ENCODE measurements at places on chromosomes 5 and 9.

GRCh38 chr9:224026-224425, 9.4 kb downstream of the DOCK8 start:
- no peak for DNase-seq

- DNase-seq: no peak
Observed at GRCh38 chr5:32760091-32760509, 49.0 kb downstream of the NPR3 start.

GRCh38 chr5:149681252-149681651, 48.9 kb upstream of the PPARGC1B start:
- DNase-seq: no peak

DNA sequence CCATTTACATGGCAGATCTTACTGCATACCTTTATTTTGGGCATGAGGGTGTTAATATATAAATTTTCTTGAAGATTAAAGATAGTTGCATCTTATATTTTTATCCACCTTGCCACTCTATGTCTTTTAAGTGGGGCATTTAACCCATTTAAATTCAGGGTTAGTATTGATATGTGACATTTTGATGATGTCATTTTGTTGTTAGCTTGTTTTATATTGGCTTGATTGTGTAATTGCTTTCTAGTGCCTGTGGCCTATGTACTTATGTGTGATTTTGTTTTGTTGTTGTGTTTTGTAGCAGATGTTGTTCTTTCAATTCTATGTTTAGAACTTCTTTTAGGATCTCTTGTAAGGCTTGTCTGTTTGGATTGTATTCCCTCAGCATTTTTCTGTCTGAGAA, 939.9 kb upstream of the CDH9 start:
- no peak for DNase-seq

GRCh38 chr9:123336449-123336848, 19.5 kb upstream of the CRB2 start:
- DNase-seq: no peak

- no peak for DNase-seq
Observed at GRCh38 chr5:196350-196749, 5.1 kb downstream of the LRRC14B start.

DNA sequence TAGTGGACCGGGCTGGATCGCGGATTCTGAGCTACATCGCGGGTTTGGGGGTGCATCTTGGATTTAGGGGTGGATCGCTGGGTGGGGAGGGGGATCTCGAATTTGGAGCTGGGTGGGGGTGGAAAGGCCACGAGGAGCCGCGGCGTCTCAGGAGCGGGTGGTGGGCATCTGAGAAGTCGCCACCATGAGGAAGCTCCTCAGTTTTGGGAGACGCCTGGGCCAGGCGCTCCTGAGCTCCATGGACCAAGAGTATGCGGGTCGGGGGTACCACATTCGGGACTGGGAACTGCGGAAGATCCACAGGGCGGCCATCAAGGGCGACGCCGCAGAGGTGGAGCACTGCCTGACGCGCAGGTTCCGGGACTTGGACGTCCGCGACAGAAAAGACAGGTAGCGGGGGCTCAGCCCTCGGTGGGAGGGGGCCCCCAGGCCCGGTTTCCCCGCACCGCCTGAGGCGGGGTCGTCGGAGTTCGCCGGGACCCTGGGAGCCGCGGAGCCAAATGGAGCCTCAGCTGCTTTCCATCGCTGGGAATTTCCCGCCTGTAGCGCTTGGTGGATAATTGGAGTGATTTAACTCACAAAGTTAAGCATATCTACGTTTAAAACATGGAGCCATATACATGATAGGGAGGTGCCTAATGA, 376 bp downstream of the ANKRD18B start:
- DNase-seq: no peak

DNA sequence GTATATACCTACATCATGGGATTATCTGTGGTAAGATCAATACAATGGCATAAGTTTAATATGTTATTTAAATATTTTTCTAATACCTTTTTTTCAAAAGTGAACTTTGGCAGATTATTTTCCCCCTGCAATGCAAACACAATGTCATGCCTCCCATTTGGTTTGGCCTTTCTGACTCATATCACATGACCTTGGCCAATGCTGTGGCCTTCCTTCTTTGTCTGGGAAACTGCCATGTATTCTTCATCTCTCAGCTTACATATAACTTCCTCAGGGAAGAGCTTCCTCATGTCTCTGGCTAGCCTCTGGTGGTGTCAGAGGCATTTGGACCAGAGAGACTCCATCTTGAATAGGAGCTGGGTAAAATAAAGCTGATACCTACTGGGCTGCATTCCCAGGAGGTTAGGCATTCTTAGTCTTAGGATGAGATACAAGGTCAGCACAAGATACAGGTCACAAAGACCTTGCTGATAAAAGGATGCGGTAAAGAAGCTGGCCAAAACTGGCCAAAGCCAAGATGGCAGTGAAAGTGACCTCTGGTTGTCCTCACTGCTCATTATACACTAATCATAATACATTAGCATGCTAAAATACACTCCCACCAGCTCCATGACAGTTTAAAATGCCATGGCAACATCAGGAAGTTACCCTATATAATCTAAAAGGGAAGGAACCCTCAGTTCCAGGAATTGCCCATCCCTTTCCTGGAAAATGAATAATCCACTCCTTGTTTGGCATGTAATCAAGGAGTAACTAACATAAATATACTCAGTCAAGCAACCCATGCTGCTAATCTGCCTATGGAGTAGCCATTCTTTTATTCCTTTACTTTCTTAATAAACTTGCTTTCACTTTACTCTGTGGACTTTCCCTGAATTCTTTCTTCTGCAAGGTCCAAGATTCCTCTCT, 76.0 kb downstream of the C9orf153 start:
- no peak for DNase-seq

DNA sequence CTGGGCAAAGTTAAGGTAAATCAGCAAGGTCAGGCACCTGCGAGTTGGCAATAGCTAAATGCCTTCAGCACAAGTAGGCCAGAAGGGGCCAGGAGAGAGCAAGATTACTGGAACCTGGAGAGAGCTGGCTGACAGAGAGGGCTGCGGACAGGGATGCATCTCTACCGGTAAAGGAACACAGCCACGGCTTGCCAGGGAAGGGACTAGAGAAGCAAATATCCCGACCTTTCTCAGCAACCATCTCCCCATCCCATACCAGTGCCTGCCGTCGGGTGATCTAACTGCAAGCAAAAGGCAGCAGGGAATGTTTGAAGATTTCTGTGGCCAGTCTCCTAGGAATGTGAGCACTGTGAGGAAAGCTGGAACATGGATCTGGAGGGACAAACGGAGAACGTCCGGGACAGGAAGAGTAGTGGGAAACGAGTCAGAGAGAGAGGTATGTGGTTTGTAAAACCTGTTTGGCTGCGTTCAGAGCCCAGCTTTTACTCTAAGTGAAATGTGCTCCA, 15.9 kb upstream of the ABLIM3 start:
- no peak for DNase-seq

DNA sequence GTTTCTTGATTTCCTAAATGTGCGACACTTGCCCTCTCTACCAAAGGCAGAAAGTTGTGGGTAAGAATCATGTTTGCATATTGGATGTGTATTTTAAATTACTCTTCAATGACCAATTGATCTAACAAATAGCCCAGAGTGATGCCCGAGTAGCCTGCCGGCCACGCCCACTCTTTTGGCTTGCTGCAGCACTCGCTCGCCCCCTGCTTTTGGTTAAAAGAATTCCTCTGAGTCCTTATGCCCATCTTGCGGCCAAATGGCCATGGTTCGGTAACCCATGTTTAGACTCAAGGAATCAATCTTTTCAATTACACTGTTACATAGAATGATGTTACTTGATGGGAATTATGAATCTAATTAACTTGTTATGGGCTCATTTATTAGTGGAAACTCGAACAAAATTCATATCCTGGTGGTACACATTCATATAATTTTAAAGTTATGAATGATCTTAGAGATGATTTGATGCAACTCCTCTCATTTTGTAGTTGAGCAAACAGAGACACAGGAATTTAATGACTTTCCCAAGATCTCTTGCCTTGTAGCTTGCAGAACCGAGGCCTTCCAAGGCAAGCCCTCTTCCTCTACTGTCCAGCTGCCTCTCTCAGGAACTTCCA, 36.5 kb downstream of the PPIC start:
- DNase-seq: peak; percentile 2

- DNase-seq: no peak
Observed at GRCh38 chr5:171968531-171968930, 37.9 kb downstream of the FBXW11 start.

DNA sequence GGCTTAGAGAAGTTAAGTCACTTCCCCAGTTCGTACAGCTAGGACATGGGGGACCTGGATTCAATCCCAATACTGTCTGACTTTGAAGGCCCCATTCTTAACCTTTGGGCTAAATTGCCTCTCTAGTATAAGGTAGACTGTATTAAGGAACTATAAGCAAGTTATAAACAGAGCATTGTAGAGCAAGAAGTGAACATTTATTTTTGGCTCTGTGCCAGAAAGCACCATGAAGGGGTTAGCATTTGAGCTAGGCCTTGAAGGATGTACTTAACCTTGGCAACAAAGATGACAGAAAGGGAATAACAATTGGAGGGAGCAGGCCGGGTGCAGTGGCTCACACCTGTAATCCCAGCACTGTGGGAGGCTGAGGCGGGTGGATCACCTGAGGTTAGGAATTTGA, 32.8 kb downstream of the GALNT10 start:
- no peak for DNase-seq

DNA sequence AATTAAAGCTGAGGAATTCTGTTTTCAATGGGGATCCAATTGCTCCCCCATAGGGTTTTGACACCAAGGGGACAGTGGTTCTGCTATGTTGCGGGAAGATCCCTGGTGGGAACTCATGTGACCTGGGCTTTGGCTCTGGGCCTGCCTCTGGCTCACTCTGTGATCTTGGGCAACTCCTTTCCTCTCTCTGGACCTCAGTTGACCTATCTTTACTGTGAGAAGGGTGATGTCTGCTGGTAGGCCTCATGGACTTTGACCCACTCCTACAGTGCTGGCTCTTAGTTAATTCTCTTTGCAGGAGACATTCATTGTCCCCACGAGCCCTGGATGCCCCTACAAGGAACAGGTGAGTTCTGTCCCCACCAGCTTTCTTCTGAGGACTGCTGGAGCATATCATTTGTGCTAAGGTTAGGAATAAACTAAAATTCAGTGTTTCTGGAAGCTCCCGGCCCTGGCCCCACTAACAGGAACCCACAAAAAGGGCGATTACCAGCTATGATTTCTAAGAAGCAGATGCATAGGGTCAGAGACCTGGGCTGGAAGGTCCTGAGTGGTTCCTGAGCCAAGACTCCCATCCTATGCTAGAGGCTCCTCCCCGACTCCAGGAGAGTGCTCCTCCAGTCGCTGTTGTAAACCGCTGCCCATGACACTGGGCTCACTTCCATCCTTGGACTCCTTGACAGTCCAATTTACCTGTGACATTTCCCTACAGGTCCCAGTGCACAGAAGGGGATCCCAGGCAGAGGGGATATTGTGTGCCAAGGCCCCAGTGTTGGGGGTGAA, 218.3 kb downstream of the PAX5 start:
- no peak for DNase-seq

GRCh38 chr5:107430071-107430625, 240.6 kb downstream of the EFNA5 start:
- DNase-seq: no peak

- DNase-seq: no peak
Observed at GRCh38 chr5:134464988-134465815, 53.5 kb upstream of the CDKN2AIPNL start.

DNA sequence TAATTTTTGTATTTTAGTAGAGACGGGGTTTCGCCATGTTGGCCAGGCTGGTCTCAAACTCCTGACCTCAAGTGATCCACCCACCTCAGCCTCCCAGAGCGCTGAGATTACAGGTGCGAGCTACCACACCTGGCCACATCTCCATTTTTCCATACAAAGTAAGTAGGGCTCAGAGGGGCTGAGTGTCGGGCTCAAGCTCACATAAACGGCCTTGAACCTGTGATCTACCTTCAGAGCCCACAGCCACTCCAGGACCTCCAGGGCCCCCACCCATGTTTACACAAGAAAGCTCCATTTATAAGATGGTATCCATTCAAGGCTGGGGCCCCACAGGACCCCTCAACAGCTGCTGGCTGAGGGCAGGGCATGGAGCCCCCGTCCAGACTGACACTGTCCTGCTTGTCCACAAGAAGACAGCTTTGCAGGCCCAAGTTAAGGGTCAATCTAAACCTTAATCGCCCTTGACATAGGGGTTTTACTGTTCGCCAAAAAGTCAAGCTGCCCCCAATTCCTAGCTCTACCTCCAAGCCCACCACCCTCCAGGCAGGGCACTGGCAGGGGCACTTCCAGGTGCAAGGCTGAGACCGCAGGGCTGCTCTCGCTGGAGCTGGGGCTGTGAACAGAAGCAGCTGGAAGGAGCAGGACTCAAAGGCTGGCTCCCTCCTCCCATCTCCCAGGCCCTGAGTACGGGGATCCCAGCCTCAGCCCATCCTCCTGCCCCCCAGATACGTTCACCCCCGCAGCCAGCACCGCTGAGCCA, 18.9 kb downstream of the FAM78A start:
- DNase-seq: no peak

DNA sequence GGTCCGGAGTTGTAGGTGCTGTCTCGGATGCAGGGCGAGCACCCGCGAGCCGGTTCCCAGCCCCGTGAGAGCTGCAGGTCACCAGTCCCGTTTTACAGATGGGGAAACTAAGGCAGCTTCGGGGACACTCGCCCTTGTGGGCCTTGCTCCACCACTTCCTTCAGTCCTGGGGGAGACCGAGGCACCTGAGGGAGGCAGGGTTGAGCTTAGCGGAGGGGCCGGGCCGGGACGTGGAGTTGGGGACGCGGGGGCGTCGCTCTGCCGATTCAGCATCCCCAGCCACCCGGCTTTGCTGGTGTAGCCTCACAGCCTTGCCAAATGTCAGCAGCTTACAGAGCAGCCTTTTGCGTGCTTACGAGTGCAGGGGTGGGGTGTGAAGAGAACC, 530 bp downstream of the BBLN start:
- DNase-seq: peak; percentile 27

DNA sequence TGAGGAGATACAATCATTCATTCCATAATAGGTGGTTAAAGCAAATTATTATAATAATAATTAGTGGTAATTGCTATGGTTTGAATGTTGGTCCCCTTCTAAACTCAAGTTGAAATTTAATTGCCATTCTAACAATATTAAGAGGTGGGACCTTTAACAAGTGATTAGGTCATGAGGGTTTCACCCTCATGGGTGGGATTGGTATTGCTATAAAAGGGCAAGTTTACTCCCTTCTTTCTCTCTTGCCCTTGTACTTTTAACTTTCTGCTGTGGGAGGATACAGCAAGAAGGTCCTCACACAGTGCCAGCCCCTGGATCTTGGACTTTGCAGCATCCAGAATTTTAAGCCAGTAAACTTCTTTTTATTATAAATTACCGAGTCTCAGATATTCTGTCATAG, 101.9 kb upstream of the PARP8 start:
- no peak for DNase-seq

DNA sequence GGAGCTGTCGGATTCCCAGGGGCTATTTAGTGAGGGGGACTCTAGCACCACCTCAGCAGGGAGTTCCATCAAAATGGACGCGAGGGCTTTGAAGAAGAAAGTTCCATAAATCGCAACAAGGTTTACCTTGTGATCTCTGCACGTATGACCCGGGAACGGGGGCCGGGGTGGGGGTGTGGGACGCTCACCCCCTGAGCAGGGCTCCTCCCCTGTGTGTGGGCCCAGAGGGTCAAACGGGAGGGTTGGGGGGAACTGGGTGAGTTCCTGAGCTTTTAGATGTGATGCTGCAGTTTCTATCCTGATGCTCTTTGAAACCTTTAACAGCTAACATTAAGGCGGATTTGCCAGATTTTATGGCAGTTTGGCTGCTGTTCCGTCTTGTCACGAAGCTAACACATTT, 18.9 kb upstream of the LRRC14B start:
- no peak for DNase-seq

GRCh38 chr5:146006470-146007190, 70.3 kb downstream of the SH3RF2 start:
- no peak for DNase-seq
